ENCODE measurements at places on chromosomes 12 and 14.

DNA sequence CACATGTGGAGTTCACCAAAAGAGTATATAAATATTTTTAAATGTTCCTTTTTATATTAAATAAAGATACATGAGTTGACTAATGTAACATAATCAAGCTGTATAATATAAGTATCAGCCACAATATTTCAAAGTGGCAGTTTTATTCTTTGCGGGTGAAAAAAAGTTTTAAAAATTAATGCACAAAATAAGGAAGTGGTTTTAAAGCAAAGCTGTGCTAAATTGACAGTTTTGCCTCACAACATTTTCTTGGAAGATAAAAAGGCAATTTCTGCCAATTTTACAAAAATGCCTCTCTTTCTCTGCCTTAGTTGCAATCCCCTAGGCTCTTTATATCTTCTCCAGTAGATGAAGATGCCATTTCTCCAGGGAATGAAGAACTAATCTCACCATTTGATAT lies 719.1 kb downstream of the C12orf50 start:
- no peak for DNase-seq

DNA sequence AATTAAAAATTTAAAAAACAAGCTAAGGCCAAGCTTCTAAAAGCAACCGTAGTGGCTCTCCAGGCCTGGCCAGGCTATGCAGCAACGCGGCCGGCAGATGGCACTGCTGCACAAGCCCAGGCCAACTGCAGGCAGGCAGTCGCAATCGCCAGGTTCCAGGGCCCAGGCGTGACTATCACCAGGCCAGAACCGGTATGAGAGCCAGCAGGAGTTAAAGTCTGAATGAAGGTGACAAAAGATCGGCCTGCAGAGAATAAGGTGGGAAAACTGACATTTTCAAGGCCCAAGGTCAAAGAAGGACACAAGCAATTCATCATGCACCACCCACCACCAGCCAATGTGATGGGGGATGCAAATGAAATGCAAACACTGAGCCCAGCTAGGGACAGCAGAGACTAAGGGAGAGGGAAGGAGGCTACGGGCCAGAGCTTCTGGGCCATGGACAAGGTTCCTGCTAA lies 43.6 kb upstream of the ANO2 start:
- peak; percentile 48 for DNase-seq

DNA sequence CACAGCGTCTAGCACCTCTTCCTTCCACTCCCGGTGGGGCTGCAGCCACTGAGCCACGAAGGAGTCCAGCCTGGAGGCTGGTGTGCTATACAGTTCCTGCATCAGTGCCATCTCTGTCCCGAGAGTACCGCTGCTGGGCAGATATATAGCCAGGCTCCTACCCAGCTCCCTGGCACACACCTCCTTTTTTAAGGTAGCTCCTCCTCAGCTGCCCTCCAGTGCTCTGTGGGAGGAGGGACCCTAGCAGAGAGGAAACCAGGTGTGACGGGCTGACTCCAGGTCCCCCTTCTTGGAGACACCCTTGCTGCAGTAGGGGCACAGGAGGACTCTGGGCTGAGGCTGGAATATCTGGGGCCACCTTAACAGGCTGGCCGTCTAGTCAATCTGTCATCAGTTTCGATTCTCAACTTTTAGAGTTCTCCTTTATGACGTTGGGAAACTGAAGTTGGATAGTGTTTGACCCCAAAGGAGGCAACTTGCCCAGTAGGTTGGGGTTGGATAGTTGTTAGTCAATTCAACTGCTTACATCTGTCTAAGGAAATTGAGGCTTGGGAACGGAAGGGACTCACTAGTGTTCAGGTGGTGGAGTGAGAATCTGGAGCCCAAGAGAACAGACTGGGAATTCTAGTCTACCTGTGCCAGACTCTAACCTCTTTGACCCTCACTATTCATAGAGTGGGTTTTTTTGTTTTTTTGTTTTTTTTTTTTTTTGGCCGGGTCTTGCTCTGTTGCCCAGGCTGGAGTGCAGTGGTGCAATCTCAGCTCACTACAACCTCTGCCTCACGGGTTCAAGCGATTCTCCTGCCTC lies at the start of gene OASL:
Gene OASL, minus strand, starts transcription at position 386 of the 808 bp plus-strand sequence. Its CDS starts 275 bp downstream, at position 111.
- peak; percentile 29 for DNase-seq

DNA sequence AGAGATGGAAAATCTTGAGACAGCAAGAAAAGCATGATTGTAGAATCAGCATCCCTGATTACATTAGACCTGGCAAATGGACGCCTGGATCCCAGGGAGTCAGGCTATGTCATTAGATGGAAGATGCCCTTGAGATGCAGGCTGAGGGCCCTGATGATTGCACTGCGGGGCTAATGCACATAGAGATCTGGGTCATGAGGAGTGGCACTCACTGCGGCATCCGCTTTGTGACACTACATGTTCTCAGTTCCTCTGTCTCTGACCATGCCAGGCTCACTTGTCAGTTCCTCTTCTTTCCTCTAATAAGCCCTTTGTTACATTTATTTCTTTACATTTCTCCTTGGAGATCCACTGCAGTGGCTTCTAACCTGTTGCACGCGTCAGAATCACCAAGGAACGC lies 70.1 kb upstream of the GPATCH2L start:
- DNase-seq: no peak

- DNase-seq: no peak
These were observed 105.4 kb downstream of the PAPLN start for GRCh38 chr14:73342670-73343069.

DNA sequence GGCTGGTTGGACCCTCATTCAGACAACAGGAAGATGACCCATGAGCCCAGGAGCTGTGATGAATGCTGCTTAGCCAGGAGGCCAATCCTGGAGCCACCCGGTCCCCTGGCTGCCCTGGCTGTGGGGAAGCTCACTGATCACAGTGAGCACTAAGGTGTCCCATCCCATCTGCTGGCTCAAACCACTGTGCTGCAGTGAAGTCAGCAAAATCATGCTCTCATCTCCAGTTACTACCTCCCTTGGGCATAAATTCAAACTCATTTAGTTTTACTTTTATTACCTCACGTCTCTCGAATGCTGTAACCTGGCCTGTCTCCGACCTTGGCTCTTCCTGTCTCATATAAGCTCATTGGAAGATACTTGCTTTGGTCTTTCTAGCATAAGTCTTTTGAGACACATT lies 112.4 kb downstream of the APAF1 start:
- no peak for DNase-seq

GRCh38 chr12:85927166-85927565 lies 53.1 kb downstream of the NTS start:
- no peak for DNase-seq

DNA sequence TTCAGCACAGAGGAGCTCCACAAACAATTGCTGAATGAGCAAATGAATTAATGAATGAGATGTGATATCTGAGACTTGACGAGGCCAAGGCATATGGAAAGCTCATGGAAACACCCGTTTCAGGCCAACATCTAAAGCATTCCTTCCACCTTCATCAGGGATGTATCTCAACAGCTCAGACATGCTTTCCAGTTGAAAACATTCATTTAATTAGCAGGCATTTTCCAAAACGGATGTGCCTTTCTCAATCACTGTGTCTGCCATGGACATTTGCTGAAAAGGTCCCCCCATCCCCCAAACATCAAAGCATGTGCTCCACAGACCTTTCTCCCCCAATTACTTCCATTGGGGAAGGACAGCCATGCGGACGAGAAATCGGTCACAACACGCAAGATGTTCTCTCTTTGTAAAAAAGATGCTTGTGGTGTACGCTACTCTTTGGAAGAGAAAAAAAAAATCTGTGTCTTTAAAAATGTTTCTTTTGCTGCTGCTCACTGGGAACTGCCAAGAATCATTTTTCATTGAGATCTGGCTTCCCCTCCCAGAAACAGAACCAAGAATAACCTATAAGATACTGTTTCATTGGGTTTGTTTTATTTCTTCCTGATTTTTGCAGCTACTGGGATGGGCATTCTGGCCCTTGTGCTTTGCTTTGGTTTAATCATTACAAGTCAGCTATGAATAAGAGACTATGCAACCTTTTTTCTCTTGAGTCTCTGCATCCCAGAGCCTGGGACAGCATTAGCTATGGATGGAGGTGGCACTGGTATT lies 528.2 kb downstream of the MED13L start:
- no peak for DNase-seq

- peak; percentile 68 for DNase-seq
These were observed 1.7 kb downstream of the PAWR start for GRCh38 chr12:79689061-79689476.

GRCh38 chr14:70422538-70422937 lies 5.6 kb upstream of the SYNJ2BP start:
- no peak for DNase-seq

DNA sequence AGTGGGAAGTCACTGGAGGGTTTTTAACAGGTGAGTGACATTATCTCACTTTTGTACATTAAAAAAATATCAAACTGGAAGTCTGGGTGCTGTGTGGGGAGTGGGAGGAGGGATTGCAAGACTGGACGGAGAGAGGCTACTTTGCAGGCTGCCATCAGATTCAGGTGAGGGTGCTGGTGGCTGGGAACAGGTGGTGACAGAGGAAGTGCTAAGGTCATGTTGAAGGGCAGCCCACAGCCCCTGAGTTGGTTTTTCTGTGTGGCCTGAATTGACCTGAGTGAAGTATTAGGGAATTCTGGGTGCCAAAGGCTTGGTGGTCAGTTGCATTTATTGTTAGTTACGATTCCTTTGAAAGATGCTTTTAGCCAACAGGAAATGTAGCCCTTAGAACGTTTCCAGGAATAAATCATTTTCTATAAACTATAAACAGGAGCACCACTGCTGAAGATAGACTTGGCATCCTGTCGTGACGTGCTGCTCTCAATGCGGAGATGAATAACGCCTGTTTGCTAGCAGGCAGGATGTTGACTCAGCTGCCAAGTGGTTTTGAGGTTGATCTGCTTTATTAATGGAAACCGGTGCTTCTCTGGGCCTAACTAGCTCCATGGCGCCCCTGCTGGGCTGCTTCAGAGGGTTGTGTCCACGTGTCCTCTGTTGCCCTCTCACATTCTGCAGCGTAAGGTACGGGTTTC lies 707.5 kb upstream of the TMEM132C start:
- DNase-seq: peak; percentile 81

- DNase-seq: no peak
These were observed 29.1 kb downstream of the CCDC88C start for GRCh38 chr14:91388551-91388975.

DNA sequence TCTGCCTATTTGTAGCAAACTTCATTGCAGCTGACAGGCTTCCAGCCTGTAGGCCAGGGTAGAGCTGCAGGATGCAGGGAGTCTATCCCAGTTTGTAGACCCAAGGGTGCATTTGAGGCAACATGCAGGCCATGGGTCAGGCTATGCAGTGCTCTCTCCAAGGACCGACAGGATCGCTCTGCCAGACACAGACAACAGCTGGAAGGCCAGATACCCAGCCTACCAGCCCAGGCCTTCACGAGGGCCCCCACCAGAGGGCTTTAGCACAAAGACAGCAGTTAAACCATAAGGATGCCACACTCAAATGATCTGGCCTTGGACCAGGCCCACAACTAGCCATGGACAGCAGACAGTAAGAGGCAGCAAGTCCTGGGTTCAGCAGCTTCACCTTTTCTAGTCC lies 10.3 kb downstream of the KCTD10 start:
- no peak for DNase-seq

All from kidney glomerular epithelial cell (primary cell).